ENCODE measurements at places on chromosomes 11 and 22.

DNA sequence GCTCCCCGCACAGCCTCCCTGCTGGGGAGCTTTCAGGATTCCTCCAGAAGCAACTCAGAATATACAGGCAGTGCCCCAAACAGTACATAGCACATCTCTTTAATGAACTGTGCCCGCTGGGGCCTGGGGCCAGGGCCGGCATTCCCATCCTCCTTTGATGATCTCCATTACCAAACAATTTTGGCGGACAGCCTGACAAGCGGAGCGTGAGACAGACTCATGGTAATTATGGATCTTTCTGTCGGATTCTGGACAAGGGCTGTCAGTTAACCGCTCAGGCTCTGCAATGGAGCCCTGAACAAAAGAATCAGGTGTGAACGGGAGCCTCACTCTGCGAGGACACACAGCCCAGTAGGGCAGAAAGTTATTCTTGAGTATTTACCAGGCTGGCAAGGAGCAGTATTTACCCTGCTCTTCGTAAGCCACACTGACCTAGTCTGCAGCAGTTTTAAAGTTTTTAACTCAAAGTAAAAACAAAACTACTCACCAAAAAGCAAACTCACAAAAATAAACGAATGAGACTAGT lies 174.0 kb downstream of the TBC1D22A start:
- no peak for DNase-seq

DNA sequence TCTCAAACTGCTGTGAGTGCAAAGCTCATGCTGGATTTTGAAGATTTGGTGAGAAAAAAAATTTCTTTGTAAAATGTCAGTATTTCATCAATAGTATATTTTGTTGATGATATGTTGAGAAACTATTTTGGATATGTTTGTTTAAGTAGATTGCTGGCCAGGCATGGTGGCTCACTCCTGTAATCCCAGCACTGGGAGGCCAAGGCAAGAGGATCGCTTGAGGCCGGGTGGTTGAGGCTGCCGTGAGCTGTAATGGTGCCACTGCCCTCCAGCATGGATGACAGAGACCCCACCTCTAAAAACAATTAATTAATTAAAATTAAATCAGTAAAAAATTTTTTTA lies 6.9 kb upstream of the IFITM3 start:
- no peak for DNase-seq

GRCh38 chr11:75468534-75469340 lies 35.7 kb upstream of the KLHL35 start:
- DNase-seq: no peak

DNA sequence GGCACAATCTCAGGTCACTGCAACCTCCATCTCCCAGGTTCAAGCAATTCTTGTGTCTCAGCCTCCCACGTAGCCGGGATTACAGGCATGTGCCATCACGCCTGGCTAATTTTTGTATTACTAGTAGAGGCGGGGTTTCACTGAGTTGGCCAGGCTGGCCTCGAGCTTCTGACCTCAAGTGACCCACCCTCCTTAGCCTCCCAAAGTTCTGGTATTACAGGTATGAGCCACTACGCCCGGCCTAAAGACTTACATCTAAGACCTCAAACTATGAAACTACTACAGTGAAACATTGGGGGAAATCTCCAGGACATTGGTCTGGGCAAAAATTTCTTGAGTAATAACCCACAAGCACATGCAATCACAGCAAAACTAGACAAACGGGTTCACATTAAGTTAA lies 13.8 kb upstream of the FAM181B start:
- DNase-seq: no peak

- DNase-seq: no peak
Observed at GRCh38 chr11:73226297-73227006, 8.4 kb downstream of the P2RY2 start.

GRCh38 chr11:12680246-12680939 lies 6.2 kb downstream of the TEAD1 start:
- no peak for DNase-seq

GRCh38 chr11:64858467-64859263 lies 14.2 kb upstream of the CDC42BPG start:
- DNase-seq: no peak

GRCh38 chr11:65167656-65168055 lies 2.4 kb upstream of the SPDYC start:
- DNase-seq: no peak

GRCh38 chr22:39468487-39469325 lies 11.9 kb downstream of the MGAT3 start:
- no peak for DNase-seq

DNA sequence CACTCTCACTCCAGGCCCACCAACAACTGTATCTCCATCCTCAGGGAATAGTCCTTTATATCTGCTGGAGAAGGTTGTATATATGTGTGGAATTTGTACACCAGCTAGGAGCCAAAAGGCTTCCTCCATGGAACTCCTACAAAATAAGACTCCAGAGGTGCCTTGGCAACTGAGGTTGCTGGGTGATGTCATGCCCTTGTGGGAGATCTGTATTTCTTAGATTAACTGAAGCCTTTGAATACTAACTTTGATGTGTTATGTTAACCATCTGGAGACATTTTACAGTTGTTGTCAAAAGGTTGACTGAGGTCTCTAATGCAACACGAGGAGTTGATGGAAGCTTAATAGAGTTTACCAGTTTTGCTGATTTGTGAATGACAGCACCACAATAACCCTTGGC lies 139.5 kb upstream of the TTC12 start:
- DNase-seq: no peak

GRCh38 chr22:46684706-46685105 lies 53.3 kb downstream of the CERK start:
- DNase-seq: no peak

DNA sequence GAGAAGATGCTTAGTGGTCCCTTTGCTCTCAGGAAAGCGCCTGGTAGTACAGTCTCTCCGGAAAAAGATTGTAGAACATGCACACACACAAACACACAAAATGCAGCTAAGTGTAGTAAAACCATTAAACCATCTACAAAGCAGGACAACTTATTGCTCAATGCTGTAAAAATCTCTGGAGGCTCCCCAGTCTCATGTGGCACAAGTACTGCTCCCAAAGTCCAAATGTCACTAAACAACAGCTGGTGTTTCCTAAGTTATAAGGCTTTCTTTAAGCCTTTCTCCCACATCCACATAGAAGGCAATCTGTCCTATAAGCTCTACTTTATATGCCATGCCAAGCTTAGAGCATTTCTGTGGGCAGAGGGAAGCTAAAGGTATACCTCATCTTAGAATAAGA lies 32.9 kb downstream of the CDON start:
- no peak for DNase-seq

DNA sequence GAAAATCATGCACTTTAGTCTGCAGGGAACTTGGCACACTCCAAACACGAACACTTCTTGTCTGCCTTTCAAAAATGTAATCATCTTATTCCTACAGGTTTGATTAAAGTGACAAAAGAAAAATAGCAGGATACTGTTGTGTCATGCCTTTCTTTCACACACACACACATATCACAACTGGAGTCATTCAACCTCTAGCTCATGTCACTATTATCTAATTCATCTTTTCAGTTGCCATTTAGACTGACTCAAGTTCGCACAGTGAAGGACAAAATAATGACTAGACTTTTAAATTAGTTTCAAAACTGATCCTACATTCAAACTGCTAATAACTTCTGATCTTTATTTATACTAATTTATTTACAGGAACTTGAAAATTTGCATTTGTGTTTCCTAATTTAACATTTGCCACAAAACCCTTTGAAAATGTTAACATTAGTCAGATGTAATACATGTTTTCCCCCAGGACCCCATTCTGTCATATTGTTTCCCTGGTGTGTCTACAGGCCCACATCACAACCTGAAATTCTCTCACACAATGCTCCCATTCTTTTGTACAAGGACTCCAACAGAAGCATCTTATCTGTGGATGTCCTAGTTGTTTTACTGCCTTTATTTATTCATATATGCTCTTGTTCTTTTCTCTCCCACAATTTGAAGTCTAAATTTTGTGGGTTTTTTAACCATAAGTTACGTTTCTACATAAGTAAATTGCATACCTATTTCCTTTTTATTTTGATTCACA lies 171.1 kb downstream of the GRIA4 start:
- DNase-seq: no peak

DNA sequence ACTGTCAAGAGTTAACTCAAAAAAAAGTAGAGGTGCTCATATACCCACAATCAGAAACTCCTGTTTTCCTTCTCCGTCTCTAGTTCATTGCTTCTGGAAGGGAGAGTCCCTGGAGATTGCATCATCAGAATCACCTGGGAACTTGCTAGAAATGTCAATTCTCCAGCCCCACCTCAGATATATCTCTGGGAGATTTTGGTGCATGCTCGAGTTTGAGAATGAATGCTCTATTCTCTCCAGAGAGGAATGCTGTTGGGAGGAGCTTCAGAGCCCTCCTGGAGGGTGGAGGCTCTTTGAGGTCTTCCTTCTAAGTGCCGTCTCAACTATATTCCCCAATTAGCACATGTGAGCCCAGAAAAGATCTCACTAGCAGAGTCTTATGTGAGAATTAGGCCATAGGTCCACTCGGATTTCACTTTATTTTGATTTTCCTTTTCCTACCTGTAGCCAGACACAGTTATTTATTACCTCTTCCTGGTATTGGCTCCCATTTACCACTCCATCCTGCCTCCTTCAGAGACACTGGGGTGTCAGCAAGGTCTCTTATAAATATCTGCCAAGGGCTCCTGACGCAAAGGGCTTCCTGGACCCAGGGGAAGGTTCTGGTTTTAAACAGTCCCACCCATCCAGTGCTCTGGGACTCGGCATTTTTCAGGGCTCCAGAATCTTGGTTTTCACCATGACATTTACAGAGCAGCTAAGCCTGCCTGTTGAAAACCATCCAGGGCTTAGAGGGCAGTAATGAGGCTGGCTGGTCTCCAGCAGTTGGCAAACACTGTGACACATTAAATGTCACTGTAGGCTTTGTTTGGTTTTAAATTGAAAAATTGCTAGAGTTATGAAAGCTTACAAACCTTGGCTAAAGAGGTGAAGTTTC lies 136.2 kb downstream of the CD44 start:
- no peak for DNase-seq

DNA sequence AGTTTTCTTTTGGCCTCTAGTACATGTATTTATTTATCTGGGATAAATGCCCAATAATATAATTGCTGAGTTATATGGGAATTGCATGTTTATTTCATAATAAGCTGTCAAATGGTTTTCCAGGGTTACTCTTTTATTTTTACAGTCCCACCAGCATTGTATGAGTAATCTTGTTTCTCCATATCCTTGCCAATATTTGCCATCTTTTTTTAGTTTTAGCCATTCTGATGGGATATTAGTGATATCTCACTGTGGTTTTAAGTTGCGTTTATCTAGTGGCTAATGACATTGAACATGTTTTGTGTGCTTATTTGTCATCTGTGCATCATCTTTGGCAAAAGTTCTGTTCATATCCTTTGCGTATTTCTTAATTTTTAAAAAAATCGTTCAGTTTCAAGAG lies 372.8 kb upstream of the CCDC179 start:
- no peak for DNase-seq

GRCh38 chr11:84894666-84895065 lies 732.5 kb downstream of the DLG2 start:
- no peak for DNase-seq

DNA sequence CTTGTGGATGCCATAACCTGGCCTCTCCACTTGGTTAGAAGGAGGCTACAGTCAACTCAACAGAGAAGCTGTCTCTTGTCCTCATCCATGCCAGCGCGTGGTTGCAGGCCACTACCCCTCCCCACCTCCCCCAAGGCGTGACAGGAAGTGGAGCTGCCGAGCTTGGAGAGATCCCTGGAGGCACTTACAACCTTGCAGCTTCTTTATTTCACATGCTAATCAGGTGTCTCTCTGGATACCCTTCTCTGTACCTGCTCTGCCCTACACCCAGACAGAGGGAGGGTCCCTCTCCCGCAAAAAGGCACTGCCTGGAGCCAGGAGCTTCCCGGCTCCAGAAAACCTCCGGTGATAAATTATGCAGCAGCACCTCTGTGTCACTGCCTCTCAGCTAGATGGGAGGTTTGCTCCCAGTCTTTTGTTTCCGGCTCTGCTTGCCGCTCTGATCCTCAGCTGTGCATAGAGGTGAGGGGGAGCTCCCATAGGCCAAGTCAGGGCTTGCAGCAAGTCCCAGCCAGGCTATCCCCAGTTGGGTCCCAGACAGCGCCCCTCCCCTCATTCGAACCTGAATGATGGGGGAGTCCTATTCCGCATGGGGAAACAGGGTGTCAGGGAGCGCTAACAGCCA lies 5.7 kb downstream of the LRP4 start:
- DNase-seq: no peak

DNA sequence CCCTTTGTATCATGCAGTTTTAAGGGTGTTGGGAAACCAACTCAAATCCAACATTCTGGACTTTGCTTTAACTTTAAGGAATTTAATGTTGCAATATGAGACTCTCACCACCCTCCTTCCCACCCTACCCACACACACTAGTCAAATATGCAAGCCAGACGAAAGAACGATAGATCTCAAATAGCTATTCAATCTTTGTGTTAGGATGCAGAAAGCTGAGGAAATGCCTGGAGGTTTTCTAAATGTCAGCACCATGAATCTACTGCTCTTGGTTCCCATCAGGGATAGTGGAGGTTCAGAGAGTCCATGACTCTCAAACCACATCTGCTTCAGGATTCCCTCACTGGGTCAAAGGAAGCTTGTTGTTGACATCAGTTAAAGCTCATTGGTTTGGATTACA lies 33.7 kb downstream of the EXPH5 start:
- no peak for DNase-seq

- no peak for DNase-seq
Observed at GRCh38 chr11:62919898-62920640, 1.1 kb downstream of the CHRM1 start.

DNA sequence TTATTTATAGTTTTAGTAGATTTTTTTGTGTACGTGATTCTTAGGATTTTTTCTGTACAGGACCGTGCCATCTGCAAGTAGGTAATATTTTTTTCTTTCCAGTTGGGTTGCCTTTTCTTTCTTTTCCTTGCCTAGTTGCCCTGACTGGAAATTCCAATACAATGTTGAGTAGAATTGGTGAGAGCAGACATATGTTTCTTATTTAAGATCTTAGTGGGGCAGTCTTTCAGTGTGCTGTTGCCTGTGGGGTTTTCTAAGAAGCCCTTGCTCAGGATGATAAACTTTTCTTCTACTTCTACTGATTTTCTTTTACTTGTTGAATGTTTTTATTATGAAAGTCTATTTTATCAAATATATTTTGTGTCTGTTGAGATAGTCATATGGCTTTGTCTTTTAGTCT lies 33.0 kb downstream of the ATXN10 start:
- DNase-seq: no peak

GRCh38 chr22:30452861-30453260 lies 19.0 kb downstream of the SEC14L3 start:
- DNase-seq: no peak

DNA sequence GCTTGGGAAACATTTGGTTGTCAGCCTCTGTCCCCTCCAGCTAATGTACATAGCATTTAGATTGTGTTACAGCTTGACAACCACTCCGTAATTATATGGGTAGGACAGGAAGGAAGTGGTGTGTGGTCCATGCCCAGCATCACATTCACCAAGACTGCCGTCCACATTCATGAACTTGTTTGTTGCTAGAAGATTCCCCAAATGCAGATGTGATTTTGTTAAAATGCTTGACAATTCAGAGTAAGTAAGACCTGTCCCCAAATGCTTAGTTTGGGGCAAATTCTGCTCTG lies 1482.7 kb downstream of the TBC1D22A start:
- no peak for DNase-seq

- DNase-seq: no peak
Observed at GRCh38 chr11:102276783-102277182, 40.5 kb upstream of the BIRC3 start.

GRCh38 chr11:121714351-121714750 lies 261.6 kb upstream of the SORL1-AS1 start:
- DNase-seq: no peak

Measured in activated CD4-positive, alpha-beta T cell treated with anti-CD3 and anti-CD28 coated beads for 24 hours (primary cell).